Epithelial cell of proximal tubule (primary cell): ENCODE measurements at places on chromosomes 3 and 15.

DNA sequence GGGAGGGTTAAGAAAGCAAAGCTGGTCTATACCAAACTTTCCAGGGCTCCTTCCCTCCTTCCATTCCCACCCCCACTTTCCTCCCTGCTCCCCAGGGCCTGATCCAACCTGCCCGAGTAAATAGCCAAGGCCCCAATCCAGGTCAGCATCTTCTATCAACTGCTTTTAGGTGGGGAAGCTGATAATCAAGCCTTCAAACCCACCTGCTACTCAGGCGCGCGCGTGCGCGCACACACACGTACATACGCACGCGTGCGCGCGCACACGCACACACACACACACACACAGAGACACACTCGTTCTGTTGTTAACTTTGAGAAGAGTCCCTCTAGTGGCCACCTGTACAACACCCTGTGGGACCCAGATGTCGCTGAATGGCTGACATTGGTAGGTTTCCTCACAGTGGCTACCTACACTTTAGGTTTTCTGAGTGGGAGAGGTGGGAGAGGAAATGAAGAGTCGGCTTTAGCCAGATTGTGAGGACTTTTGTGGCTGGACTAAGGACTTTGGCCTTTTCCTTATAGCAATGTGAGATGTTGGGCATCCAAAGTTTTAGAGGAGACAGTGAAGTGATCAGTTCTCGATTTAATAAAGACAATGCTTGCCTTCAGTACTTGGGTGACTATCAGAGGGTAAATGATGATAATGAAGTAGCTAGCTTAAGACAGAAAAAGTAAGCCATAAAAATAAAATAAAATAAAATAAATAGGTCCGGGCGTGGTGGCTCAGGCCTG is 179.9 kb upstream of the C2CD4B start:
- peak; percentile 32 for DNase-seq

DNA sequence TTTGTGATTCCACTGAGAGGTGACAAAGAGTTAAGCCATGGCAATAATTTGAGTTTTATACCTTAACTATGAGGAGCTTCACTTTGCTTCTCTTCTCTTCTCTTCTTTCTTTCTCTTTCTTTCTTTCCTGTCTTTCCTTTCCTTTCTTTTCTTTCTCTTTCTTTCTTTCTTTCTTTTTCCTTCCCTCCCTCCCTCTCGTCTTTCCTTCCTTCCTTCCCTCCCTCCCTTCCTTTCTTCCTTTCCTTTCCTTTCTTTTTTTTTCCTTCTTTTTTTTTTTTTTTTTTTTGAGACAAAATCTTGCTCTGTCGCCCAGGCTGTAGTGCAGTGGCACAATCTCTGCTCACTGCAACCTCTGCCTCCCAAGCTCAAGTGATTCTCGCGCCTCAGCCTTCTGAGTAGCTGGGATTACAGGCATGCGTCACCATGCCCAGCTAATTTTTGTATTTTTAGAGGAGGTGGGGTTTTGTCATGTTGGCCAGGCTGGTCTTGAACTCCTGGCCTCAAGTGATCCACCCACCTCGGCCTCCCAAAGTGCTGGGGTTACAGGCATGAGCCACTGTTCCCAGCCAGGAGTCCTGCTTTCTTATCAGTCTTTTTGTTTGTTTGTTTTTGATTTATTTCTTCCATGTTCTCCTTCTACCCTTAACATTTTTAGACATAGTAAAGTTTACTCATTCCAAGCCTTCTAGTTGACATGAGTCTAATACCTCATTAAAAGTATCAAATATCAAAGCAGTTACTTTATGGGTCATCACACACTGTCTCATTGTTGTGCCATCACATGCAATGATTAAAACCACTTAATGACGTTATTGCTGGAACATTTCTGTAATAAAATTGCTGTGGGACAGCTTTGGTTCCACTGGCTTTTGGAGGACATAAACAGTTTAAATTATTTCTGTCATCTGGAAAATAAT is 29.9 kb downstream of the SLC49A4 start:
- DNase-seq: no peak

DNA sequence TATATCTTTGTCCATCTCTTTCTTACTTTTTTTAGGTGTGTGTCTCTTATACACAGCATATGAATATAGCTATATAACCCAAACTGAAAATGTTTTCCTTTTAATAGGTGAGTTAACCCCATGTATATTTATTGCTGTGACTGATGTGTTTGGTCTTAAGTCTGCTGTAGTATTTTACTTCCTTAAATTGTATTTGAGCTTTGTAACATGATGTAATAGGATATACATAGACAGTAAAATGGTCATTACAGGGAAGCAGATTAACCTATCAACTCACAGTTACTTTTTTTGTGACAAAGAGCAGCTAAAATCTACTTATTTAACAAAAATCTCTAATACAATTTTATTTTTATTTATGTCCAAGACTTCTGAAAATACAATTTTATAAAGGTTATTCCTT is 51.8 kb upstream of the CDAN1 start:
- no peak for DNase-seq

DNA sequence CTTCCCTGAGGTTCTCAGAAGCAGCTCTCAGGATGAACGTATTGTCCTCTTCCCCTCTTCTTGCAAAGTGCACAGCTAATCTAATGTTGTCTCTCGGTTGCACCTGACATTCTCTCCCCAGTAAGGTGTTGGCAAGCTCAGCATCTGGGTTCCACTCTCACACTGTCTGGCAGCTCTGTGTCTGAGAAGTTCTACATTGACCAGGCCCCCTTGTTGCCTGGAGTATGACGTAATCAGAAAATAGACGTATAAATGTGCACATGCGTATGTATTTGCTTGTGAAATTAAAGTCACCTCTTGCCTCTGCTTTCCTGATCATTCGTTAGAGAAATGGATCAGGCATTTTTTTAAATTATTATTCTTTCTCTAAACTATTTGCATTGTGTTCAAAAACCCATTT is 67.7 kb downstream of the USF3 start:
- no peak for DNase-seq
